NCI-H187 (cell line): ENCODE measurements at places on chromosomes 6 and 20.

- no peak for DNase-seq
These were observed 129.9 kb downstream of the SMAP1 start for GRCh38 chr6:70797625-70798024.

GRCh38 chr6:169845426-169846285 is 94.2 kb downstream of the ERMARD start:
- no peak for DNase-seq

DNA sequence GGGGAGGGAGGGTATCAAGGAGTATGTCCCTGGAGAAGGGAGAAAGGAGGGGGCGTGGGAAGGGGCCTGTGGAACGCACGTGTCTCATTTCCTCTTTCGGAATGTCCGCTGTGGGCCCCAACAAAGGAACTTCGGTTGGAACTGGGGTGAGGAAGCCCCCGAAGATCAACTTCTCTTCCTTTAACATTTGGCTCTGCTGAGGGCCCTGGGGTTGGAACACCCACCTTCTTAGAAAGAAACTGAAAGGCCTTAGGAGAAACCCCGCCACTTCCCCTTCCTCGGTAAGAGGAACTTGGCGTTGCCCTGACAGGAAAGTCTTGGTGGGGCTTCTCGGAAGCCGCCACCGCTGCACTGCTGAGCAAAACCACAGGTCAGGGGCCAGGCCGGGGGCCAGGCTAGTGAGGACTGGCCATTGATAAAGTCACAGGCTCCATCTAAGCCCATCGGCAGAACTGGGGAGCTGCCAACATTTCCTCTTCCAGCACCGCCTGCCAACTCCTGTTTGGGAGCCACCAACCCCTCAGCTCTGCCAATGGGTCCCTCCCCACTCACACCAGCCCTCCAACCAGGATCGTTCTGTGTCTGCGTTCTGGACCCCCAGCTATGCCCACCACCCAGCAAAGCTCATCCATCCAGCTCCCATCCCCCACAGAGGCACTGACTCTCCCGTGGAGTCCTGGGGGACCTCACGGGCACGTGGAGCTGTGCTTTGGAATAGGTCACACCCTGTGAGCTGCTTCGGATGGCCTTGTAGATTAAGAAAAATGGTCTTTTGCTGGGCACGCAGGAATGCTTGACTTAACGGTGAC is 44.8 kb downstream of the FGD2 start:
- DNase-seq = no peak

DNA sequence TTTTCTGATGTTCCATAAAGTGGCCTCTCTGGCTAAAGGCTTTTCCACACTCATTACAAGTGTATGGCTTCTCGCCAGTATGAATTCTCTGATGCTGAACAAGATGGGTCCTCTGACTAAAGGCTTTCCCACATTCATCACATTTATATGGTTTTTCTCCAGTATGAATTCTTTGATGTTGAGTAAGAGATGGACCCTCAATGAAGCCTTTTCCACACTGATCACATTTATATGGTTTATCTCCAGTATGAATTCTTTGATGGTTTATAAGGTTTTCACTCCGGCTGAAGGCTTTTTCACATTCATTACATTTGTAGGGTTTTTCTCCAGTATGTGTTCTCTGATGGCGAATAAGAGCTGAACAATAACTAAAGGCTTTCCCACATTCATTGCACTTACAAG is 20.4 kb downstream of the ZNF184 start:
- DNase-seq = no peak

- DNase-seq = no peak
These were observed 27.0 kb downstream of the ITCH start for GRCh38 chr20:34389954-34390555.

DNA sequence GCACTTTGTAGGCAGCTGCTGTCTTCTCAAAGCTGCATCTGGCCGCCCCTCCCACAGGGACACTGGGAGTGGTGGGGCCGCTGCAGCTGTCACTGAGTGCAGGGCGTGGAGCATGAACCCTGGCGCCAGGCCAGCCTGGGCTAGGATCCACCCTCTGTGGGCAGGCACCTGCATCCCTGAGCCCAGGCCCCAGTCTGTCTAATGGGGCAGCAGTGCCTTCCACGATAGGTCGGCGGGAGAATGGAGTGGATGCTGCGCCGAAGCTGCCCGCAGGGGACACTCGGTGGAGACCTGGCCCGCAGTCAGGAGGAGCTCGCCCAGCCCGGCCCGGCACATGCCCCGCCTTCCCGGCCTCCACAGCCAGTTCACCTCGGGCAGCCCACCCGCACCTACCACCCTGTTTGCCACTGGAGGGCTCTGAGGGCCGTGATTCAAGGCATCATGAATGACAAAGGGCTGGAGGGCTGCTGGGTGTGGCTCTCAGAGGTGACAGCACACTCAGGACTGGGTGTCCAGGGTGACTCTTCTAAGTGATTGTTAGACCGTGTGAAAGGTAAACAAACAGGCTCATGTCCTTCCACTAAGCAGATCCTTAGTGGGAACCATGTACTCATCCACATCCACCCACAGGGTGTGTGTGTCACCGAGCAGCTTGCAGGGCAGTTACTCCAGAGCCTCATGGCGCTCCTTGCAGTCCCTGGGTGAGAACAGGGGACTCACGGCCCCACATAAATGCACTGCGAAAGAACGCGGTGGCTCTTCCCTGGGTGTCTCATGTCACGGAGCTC is 133.9 kb downstream of the AGPAT4 start:
- no peak for DNase-seq

DNA sequence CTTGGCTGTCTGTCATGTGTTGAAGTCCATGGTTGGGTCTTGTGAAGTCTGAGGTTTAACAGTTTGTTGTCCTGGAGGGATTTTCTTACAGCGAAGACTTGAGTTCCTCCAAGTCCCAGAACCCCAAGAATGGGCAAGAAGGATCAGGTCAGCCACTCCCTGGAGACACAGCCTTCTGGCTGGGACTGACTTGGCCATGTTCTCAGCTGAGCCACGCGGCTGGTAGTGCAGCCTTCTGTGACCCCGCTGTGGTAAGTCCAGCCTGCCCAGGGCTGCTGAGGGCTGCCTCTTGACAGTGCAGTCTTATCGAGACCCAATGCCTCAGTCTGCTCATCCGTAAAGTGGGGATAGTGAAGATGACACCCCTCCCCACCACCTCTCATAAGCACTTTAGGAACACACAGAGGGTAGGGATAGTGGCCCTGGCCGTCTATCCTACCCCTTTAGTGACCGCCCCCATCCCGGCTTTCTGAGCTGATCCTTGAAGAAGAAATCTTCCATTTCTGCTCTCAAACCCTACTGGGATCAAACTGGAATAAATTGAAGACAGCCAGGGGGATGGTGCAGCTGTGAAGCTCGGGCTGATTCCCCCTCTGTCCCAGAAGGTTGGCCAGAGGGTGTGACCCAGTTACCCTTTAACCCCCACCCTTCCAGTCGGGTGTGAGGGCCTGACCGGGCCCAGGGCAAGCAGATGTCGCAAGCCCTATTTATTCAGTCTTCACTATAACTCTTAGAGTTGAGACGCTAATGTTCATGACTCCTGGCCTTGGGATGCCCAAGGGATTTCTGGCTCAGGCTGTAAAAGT is 43.5 kb downstream of the SIRPA start:
- no peak for DNase-seq

- DNase-seq = no peak
These were observed 110.9 kb upstream of the SSTR4 start for GRCh38 chr20:22924046-22924737.

DNA sequence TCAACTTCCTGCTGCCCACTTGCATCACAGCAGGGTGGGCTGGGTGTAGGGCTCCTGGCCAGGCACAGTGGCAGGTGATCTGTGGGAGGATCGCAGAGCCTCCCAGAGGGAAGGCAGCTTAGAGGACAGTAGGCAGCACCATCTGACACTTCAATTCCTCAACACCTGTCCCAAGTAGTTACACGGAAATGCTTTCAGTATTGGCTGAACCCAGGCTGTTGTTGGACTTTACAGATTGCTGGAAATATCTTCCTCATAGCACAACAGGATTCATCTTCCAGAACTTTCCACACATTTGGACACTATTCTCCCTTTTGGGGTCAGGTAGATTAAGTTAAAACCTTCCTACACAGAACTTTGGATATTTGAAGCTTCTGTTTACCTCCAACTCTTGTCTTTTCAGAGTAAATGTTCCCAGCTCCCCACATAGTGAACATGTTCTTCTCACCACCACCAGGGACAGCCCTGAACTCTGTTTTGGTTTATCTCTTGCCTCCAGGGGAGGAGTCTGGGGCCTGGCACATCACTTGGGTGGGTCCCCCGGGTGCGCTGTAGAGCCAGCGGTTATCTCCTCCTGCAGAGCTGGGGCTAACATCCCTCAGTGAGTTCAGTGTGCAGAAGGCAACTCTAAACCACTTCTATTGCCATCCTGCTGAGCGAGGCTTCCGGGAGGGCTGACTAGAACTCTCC is 3.5 kb upstream of the SLC22A2 start:
- no peak for DNase-seq

DNA sequence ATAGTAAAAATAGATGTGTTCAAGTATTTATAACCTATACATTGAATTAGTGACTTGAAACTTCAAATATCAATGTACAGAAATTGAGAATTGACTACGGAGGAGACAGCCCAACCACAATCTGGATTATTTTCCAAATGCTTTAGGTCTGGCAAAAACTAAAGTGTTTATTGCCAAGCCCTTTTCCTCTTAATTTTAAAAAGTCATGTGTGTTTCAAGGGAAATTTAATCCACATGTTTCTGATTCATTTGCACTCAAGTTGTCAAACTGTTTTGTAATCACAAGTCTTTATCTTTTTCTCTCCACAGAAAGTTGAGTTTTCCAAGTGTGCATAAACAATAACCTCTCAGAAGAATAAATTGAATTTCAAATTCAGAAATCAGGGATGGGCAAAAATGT is 350.8 kb upstream of the RSPO3 start:
- no peak for DNase-seq

GRCh38 chr6:17429383-17430061 is 36.1 kb downstream of the CAP2 start:
- DNase-seq = peak; percentile 14

GRCh38 chr20:32495217-32495565 is 89.9 kb downstream of the NOL4L start:
- no peak for DNase-seq

- no peak for DNase-seq
These were observed 105.2 kb upstream of the CARMIL1 start for GRCh38 chr6:25173951-25174474.

GRCh38 chr6:138555421-138555988 is 56.2 kb upstream of the NHSL1 start:
- no peak for DNase-seq

DNA sequence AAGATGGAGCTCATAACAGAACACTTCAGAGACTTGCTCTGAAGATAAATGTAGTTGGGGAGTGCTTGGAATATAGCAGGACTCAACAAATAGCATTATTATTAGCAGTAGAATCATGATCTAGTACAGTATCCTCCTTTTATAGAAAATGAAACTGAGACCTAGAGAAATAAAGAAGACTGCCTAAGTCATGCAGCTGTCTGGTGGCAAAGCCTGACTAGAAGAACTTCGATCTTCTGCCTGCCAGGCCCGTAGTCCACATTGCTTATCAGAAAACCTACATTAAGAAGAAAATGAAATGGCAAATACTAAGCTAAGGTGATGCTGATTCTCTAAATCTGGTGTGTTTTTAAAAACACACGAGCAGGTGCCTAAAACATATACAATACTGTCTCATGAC is 46.4 kb upstream of the DST start:
- no peak for DNase-seq

DNA sequence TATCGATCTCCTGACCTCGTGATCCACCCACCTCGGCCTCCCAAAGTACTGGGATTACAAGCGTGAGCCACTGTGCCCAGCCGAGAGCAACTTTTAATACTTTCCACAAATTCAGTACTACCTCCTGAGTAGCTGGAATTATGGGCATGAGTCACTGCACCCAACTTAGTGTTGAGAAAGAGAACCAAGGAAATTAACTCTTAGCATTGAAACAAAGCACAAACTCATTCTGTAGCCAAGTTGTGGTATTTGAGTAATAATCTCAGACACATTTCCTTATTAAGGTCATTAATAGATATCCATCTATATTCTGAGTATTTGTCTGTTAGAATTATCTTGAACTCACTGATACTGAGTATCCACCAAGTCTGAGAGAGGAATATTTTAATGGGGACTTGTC is 14.3 kb upstream of the ELOVL2 start:
- no peak for DNase-seq

- no peak for DNase-seq
These were observed 76.0 kb downstream of the LCA5 start for GRCh38 chr6:79461205-79461604.

GRCh38 chr6:141133346-141133745 is 999.4 kb upstream of the GJE1 start:
- DNase-seq = no peak

DNA sequence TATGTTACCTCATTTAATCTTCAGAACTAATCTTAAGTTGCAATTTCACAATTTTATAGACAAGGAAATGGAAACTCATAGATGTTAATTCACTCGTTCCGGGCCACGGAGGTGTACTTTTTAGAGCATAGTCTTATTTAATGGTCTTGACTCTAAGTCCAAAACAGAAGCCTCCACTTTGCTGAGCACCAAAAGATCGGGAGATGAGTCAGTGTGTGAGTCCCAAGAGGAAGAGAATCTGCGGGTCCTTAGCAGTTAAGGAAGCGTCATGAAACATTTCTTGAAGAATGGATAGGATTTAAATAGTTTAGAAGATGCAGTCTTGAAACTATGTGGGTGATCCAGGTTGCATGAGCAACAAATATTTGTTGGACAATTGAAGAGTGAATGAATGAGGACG is 231.8 kb upstream of the QKI start:
- DNase-seq = no peak

GRCh38 chr20:58922036-58922435 is 59.0 kb upstream of the NELFCD start:
- DNase-seq = no peak

GRCh38 chr6:164523087-164523654 is 786.2 kb downstream of the C6orf118 start:
- DNase-seq = no peak

GRCh38 chr6:97150932-97151331 is 132.1 kb downstream of the MMS22L start:
- no peak for DNase-seq

DNA sequence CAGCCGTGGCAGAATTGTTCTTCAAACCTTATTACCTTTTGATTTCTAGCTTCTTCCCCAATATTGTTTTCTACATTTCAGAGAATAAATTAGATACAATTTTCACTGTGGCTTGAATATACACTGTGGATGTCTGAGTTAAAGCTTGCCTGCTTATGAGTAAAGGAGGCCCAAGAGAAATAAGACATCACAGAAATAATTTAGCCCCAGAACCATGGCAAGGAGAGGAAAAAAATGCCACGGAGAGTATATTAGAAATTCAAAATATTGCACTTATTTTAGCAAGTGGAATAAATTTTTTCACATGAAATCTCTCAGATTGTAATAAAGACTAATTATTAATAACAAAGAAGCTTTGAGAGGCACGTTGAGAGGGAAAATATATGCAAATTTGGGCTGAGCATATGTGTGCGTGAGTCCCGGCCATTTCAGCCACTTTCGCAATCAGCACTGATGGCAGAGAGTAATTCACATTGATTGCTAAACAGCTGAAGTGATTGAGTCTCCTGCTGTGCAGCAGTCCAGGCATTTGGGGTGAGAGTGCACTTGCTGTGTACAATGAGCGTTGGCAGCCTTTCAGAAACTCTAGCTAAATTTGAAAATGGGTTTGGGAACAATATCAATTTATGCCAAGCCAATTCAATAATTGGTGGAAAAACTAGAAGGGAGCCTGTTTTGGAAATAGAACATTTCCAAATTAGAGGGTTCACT is 596.0 kb downstream of the EPM2A start:
- no peak for DNase-seq

GRCh38 chr6:85049282-85049681 is 284.9 kb upstream of the TBX18 start:
- no peak for DNase-seq
